Brain pericyte (primary cell): ENCODE measurements at places on chromosomes 5 and 9.

GRCh38 chr9:90838098-90838497 is 36.5 kb downstream of the SYK start:
- no peak for DNase-seq

- no peak for DNase-seq
Measured at GRCh38 chr5:124662181-124662781, 84.2 kb downstream of the ZNF608 start.

GRCh38 chr5:179153921-179154345 is 93.8 kb downstream of the ZNF354C start:
- no peak for DNase-seq

DNA sequence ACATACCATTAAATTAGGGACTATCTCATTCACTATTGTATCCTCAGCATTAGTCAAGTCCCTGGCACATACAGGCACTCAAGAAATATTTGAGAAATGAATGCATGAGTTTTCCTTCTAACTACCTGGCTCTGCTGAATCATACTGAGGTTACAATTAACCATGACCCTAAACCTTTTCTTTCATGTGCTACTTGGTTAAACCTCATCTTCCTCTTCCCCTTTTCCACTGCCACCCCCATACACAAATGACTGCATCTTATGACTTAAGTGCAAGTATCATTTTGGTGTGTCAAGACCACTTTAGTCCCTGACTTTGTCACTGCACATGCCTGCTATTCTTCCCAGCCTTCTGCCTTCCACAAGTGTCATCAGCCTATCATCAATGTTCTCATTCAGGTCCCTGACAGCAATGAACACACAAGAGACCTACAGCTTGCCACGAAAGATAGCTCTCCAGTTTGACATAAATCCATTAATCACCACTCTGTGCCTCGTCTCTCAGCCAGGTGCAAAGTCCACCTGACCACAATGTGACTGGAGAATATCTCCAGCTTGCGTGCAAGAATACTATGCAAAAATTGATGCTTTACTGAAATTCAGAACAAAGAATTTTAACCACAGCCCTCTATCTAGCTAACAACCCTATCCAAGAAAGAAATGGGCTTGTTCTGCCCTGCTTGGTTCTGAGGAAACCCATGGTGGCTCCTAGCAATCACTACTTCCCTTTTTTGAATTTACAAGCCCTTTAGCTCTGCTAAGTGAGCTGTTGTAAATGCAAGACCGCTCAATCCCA is 74.5 kb downstream of the MAPKAP1 start:
- no peak for DNase-seq

- no peak for DNase-seq
Measured at GRCh38 chr9:137646341-137646740, 27.5 kb downstream of the EHMT1 start.

DNA sequence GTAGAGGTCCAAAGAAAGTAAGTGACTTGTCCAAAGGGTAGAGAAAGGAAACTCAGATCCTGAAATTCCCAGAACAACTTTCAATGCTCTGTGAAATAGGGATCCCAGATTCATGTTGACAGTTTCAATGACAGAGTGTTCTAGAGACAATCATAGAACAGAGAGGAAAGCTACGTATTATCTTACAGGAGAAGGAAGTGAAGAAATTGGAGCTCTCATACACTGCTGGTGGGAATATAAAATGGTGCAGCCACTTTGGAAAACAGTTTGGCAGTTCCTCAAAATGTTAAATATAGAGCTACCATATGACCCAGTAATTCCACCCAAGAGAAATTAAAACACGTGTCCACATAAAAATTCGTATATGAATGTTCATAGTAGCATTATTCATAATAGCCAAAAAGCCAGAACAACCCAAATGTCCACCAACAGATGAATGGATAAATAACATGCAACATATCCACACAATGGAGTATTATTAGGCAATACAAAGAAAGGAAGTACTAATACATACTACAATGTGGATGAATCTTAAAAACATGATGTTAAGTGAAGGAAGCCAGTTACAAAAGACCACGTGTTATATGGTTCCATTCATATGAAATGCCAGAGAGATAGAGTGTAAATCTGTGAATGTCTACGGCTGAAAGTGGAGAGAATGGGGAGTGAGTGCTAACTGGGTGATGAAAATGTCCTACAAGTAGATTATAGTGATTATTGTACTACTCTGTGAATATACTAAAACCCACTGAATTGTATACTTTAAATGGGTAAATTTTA is 197.1 kb downstream of the NTRK2 start:
- no peak for DNase-seq
